ENCODE measurements at places on chromosomes 7 and 10.
A peak's percentile ranks its signal among the peaks of the same experiment; 100 is the strongest.

GRCh38 chr10:72173619-72174296 is 42.1 kb upstream of the ANAPC16 start:
- DNase-seq: peak; percentile 87

DNA sequence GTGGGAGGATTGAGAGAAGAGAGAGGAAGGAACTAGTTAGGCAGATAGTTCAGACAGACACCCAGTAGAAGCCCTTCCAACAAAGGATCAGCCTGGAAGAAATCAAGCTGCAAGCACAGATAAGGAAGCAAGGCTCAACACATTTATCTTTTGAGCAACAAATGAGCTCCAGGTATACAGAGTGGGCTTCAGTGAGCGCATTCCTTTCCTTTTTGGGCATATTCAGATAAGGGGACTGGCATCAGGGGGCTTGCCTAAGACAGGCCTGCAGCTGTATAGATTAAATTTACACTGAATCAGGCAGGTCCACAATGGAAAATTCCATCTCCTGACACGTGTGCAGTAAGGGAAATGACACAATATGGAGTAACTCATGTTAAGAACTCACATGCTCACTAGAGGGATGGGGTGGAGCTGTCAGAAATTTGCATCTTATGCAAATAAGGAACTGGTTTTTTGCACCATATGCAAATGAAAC is 147.2 kb downstream of the AKR1D1 start:
- DNase-seq: no peak

DNA sequence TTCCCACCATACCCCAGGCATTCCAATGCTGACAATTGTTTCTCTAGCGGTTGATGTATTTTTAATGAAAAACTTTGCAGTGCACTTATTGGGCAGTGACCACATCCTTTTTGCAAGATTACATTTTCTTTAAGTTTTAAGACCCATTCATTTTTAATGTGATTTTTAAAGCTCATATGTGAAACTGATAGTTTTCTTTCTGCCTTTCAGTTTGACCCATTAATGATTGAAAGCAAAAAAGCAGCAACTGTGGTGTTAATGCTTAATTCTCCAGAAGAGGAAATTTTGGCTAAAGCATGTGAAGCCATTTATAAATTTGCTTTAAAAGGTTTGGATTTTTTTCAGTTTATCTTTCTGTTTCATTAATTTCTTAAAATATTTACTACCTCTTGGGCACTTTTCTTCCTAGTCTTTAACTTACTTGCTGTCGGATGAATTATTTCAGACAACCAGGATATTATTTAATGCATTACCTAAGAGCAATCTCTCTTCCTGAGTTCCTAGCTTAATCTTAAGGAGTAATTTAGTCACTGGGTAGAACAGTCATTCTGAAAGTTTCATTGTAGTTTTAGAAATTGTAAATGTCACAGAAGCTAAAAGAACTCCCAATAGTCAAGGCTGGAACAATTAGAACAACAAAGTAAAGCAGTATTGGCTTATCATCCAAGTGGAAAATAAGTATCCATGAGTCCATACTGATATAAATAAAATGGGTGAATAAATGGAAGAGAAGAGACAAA is 18.3 kb downstream of the ARMC3 start:
- no peak for DNase-seq

DNA sequence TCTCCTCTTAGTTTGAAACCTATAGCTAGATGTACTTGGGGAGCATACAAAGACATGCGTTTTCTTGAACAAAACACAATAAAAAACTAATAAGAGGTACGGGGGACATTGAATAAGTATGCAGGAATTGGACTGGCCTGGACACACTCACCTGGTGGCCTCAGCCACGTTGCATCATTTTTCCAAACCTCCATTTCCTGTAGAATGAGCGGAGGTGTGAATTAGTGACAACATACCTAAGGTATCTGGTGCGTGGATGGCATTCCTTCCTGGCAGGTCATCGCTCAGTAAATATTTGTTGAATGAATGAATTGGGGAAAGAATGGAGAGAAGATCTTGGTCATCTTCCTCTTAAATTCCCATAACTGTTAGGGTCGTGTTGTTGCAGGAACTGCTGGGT is 103.2 kb upstream of the CTBP2 start:
- DNase-seq: peak; percentile 89

DNA sequence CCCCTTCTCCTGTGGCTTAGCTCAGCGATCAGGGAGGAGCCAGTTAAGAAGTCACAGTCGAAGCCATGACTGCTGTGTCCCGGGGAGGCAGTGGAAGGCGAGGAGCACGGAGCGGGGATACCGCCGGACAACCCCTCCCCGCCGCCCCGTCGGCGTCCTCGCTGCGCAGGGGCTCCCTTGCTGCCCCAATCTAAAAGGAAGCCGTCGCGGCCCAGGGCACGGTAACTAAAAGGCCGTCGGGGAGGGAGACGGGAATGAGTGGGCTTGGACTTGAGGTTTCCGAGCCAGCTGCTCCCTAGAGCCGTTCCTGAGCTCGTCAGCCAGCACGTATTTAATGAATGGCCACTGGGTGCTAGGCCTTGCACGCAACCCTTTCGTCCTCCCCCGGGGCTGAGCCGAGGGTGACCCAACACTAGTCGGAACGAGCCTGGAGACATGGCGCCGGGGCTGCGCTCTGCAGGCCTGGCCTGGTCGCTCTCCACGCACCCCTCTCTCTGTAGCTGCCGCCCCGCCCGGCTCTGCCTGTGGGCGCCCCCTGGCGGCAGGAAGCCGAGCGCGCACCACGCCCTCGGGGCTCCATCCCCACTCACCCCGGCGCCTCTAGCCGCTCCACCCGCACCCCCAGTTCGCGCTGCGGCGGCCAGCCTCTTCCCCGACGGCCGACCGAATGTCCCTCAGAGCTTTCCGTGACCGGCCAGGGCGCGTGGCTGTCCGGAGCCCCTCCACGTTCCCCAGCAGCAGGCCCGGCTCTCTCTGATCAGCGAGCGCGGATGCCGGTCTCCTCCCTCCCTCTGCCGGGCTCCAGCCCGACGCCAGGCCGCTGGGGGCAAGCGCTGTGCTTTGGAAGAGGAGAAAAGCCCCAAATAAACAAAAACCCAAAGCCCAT is 29.3 kb upstream of the KCNK18 start:
- DNase-seq: peak; percentile 52

DNA sequence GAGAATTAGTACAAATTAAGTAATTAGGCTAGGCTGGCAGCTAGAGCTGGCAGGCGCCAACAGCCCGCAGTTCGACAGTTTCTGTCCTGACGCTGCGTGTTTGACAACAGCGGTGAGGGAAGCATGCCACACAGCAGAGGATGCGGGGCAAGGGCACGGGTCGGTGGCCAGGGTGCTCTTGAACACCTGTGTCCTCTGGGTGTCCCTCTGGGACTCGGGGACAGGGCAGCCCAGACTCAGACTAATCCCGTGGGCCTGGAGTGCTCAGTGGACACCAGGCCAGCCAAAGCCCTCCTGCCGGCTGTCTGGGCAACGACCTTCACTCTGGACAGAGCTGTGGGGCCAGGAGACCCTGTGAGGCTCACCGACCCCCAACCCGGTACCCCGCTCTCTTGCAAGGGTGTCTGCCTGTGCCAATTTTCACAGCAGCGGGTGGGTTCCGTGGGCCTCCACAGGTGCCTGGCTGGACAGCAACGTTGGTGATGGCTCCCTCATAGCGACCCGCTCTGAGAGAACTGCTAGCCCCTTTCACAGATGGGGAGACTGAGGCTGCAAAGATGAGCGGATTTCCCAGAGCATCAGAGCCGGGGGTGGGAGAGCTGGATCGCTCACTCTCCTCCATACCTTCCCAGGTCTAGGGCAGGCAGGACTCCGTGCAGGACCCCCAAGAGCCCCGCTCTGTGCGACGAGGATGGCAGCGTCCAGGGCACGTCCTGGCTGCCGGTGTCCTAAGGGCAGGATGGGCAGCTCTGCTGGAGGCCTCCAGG is 48.5 kb downstream of the FOXL3 start:
- DNase-seq: no peak

- no peak for DNase-seq
Observed at GRCh38 chr10:110983466-110983865, 64.1 kb downstream of the SHOC2 start.

- DNase-seq: peak; percentile 38
Observed at GRCh38 chr10:34985823-34986222, 104.3 kb downstream of the CUL2 start.

Measured in kidney tubule cell (primary cell).